ENCODE measurements at places on chromosomes 5 and 9.
A peak's percentile ranks its signal among the peaks of the same experiment; 100 is the strongest.

DNA sequence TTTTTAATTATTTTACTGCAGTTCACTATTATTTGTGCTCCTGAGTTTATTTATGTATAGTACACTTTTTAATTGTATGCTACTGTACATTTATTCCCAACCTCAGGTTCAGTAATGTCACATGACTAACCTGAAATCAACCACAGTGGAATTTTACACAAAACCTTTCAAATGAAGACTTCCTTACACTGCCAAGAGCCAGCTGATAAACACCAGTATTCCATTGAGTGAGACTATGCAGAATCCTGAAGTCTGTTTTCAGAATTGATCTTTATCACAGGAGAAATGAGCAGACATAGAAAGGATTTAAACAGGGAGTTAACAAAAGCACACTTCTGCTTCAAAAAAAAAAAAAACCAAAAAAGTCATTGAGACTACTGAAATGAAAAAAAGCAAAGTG is 219.5 kb downstream of the PRR16 start:
- DNase-seq, result no peak

DNA sequence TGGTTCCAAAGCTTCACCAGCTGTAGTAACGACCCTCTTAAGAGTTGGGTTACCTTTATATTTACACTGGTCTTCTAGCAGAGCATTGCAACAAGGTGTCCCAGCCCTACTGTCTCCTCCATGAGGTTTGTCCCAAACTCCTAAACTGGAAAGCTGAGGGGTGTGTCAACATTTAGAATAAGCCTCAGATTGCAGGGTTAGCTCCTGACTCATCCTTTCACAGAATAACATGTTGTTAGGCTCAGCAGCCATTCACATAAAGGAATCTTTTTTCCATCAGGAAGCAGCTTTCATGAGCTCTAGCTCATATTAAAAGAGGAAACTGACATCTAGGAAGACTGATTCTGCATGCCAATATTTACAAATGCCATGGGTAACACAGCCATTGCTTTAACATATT is 238.7 kb downstream of the EFNA5 start:
- no peak for DNase-seq

DNA sequence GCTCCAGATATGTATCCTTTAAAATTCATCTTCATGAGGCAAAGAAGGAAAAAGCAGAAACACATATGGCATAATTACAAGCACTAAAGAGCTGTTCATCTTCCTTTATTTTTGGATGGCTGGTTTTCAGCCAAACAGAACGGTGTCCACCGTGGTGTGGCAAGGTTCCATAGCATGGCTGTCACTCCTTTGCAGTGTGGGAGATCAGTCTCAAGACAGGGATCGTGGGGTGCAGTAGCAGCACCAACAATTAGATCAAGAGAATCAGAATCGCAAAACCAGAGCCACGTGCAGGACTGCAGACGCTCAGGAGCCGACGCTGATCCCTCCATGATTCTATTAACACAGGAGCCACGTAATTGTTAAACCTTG is 79.5 kb downstream of the SEMA4D start:
- DNase-seq, result no peak

- DNase-seq, result no peak
Observed at GRCh38 chr5:42285230-42285629, 138.0 kb upstream of the GHR start.

DNA sequence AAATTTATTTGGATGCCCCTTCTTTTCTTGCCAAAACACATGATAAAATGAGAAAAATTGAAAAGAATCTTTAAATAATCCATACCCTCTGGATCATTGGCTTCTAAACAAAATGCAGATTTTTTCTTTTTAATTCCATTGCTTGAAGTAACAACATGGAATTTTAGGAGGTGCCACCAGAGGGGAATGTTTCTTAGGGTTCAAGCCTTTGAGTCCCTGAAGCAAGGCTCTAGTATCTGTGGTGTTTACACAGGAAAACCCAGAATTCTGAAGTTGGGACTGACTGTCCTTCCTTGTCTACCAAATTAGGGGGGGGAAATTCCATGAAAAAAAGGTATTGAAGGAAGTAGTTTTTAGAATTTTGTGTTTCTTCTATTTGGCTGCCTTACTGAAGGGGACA is 69.4 kb downstream of the LMNB1 start:
- no peak for DNase-seq

DNA sequence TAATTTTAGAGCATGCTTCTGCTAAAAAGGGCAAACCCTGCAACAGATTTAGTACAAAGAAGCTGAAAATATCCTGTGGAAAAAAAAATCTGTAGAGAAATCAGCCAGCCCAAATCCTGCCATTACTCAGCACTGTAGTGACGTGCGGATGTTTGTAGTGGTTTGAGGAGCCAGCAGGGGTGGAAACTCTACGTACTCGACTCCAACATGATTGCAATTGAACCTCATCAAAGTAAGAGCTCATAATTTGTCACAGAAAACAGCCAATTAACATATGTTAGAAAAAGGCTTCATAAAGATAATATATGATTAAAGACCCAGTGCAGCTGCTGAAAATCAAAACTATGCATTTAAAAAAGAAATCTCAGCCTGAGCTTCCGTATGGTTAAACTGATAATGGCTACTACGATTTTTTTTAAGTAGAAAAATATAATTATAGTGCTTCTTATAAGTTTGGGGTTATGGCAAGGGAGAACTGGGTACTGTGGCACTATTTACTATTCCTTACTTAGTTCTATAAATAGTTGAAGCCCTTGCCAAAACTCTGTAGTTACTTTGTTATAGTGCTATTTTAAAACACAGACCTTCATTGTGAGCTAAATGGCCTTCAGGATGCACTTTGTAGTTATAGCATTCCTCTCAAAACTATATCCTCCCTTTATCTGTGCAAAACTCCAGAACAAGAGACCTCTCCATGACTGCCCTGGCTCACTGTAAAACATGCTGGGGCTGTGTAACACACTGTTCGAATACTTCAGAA is 49.4 kb downstream of the MEF2C start:
- no peak for DNase-seq

DNA sequence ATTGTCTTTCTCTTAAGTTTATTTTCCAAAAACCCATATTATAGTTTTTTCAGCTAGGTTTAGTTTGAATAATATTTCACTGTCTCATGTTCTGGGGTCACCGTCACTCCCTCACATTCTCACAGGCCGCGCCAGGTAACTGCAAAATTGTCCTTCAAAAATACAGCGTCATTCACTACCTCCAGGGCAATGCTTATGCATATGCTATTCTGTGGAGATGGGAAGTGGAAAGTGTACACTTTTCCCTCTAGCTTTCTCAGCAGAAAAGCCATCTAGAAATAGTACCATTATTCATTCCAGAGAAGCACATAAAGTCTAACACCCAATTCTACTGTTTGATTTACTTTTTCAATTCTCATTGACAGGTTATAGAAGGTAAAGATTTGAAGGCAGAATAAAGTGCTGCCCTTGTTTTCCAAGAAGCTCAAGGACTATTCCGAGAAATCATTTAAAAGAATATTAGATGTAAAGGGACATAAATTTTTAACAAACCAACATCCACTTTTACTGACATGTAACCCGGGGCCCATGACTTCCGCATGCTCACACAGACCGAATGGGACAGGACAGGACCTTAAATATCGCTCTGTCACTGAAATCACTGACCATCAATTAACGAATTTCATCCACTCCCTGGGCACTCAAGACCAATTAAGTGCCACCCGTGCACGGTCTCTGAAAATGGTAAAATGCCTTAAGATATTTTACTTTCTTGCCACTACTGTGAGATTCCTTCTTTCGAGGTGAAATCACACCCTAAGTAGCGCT is 720 bp downstream of the NUDT12 start:
- no peak for DNase-seq

DNA sequence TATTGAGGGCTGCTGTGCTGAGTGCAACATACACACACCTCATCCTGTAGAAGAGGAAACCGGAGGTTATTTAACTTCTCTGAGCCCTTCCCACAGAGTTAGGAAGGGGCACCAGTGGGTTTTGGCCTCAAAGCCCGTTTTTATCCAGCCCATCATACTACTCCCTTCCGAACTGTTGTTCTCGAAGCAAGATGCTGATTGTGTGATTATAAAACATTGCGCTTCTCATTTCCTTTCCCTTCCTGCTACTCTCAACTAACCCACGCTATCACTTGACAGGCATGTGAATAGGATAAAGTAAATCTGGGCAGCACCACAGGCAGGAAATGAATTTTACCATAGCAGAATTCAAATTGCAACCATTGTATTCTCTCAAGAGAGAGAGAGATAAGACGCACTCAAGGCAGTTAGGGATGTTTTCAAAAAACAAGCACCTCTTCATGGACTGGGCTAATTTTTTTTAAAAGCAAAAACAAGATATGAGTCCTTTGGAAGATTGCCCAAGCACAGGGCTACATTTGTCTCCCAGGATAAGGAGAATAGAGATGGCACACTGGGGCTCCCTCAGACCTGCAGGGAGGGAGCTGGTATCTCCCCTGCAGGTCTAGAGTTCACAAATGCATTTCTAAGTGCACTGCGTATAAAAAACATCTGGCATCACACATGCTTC is 52.6 kb downstream of the GNA14 start:
- DNase-seq, result peak; percentile 5

DNA sequence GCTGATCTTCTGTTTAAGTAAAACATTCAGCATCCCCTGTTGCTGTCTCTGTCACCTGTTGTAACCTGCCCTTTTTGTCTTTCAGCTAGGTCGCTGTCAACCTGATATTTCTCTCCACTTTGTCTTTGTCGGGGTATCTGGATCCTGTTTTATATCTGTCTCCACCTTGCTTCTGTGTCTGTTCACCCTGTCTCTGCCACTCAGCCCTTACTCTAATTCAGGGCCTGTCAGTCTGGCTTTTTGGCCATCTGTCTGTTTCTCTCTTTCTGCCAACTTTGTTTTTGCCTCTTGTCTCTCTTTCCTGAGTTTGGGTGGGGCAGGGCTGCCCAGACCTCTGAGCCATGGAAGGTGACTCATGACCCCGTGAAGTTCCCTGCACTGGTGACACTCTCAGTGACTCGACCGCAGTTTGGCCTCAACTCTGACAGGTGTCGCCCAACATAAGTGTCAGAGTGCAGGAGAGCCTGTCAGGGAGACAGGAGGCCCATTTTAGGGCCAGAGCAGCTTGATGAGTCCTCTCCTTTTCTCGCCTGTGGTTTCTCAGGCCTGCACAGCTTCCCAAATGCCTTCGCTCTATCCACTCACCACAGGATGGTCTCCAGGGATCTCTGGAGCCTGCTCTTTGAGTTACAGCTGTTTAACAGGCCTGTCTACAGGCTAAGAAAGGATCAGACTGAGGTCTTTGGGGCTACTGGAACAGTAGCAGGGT is 868 bp downstream of the ZBTB43 start:
- no peak for DNase-seq

- peak; percentile 32 for DNase-seq
Observed at GRCh38 chr5:147578228-147579024, 68.6 kb upstream of the DPYSL3 start.

DNA sequence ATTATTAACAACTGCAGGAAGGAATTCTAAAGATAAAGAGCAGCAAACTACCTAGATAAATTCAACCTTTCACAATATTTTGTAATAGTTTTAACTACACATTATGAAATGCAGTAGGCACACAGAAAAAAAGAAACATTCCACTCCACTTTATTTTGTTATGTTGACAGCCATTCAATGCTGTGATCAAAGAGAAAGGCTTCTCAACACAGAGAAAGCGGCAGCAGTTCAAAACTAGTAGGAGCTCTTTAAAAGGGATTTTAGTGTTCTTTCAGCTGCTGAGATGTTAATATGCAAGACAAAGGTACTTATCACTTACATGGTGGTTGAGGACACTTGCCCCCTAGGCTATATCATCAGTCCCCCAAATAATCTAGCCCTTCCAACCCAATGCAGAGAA is 11.6 kb downstream of the CEMIP2 start:
- DNase-seq, result no peak

DNA sequence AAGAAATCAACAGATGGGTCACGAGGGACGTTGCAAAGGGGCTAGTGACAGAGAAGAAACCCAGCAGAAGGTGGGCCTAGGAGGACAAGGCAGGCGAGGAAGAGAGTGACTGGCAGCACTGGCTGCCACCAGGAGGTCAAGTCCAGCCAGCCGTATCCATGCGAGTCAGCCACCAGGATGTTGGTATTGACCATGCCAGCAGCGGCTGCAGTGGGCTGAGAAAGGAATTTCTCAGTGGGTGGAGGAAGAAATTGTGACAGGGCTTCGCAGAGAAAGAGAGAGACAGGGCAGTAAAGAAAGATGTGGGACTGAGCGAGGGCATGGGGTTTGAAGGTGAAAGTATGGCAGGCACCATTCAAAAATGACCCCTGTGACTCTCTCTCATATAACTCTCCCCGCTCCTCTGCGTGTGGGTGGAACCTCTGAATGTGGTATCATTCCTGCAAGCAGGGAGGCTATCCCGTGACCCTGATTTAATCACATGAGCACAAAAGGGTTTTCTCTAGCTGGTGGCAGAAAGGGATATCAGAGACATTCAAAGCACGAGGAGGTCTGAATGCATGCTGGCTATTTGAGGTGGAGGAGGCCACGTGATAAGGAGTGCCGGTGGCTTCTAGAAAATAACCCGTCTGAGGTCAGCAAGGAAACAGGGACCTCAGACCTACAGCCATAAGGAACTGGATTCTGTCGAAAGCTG is 45.4 kb upstream of the FBXW11 start:
- DNase-seq, result no peak

GRCh38 chr9:136848393-136849037 is 694 bp upstream of the PHPT1 start:
- DNase-seq, result no peak

GRCh38 chr5:154484393-154485095 is 6.5 kb upstream of the HAND1 start:
- DNase-seq, result no peak

- no peak for DNase-seq
Observed at GRCh38 chr5:170053896-170054295, 51.8 kb upstream of the FOXI1 start.

DNA sequence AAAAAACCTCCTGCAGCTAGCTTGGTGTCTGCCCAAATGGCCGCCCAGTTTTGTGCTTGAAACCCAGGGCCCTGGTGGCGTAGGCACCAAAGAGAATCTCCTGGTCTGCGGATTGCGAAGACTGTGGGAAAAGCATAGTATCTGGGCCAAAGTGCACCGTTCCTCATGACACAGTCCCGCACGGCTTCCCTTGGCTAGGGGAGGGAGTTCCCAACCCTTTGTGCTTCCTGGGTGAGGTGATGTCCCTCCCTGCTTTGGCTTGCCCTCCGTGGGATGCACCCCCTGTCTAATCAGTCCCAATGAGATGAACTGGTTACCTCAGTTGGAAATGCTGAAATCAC is 83.0 kb upstream of the JAK2 start:
- DNase-seq, result no peak

GRCh38 chr5:55441954-55442353 is 92.8 kb downstream of the PLPP1 start:
- DNase-seq, result no peak

All from SK-N-MC (cell line).